Fibroblast of villous mesenchyme (primary cell): ENCODE measurements at places on chromosomes 13 and 19.
A peak's percentile ranks its signal among the peaks of the same experiment; 100 is the strongest.

- no peak for DNase-seq
Observed at GRCh38 chr19:51076631-51077213, 6.0 kb downstream of the KLK14 start.

DNA sequence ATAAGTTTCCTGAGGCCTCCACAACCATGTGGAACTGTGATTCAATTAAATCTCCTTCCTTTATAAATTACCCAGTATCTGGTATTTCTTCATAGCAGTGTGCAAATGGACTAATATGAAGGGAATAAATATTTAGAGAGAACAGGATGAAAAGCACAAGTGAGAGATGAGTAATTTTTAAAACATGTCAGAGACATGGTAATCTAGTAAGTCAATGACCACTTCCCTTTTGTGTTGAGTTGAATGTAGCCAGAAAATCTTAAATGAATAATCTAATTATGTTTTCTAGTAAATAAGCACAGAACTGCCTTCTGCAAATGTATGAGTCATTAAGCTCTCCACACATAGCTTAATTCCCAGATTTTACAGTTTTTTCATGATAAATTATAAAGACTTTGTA lies 524.1 kb upstream of the SLITRK5 start:
- peak; percentile 9 for DNase-seq

DNA sequence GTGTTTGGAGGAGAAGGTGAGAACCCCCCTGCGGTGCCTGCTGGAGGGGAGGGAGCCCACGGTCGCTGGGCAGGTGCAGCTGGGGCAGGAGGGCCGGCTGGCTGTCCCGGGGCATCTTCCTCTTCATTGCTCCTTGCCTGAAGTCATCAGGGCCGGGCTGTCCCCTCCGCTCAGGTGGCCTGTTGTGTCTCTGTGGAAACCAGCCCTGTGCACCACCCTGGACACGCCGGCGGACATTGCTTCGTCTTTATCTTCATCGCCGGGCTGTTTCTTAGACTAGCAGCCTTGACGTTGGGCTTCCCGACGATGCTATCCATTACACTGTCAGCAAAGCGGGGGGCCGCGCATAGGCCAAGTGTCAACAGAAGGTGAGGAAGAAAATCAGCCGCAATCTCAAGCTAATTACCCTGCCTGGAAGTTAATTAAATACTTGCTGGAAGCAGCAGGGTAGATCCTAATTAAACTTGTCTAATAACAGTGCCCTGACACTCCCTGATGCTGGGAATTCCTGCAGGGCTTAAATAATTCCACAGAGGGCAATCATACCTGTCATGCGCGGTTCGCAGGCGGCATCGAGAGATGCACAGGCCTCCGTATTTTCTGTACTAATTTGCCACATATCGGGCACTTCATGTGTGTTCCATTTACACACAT lies 111.4 kb upstream of the SOX1 start:
- DNase-seq = no peak

DNA sequence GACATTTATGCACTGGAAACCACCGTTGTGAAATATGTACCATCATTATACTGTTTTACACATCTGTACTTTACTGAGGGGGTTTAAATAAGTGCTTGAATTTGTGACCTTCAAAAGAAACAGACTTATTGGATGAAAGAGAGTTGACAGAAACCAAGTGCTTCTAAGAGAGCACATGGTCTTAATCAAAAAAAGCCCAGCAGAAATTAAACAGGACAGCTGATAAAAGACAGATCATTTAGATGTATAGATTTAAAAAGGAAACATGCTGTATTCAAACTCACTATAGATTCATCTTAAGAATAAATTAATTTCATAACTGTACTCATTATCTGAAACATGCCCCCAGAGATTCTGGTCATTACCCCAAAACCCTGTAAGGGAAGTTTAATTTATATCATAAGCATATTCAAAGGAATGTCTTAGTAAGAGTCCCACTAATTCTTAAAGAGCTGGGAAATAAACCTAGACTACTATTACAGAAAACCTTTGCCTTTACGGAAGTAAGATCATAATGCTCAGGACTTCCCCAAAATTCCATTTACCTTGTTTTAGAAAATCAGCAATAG lies 421.8 kb downstream of the DCT start:
- no peak for DNase-seq

- DNase-seq = no peak
Observed at GRCh38 chr13:20411638-20412342, 113.9 kb downstream of the CRYL1 start.

- DNase-seq = no peak
Observed at GRCh38 chr13:79429309-79429708, 23.3 kb upstream of the RBM26 start.

DNA sequence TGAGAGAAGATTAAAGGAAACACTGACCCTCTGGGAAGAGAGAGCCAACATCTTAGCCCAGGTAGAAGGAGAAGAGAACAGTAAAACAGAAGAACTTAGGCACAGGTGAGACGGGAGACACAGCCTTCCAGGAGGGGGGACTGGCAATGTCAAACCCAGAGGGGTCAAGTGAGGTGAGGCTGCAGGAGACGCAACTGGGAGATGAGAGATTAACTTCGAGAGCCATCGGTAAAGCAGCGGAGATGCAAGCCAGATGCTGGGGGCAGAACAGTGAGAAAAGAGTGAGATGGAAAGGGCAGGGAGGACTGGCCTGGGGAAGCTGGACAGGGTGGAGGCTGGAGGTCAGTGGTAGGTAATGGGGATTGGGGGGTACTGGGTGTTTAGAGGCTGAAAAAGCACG lies 5.2 kb downstream of the INSR start:
- no peak for DNase-seq

GRCh38 chr19:29516821-29517395 lies 8.9 kb upstream of the VSTM2B start:
- no peak for DNase-seq

- no peak for DNase-seq
Observed at GRCh38 chr13:20713751-20714150, 10.3 kb downstream of the IL17D start.

DNA sequence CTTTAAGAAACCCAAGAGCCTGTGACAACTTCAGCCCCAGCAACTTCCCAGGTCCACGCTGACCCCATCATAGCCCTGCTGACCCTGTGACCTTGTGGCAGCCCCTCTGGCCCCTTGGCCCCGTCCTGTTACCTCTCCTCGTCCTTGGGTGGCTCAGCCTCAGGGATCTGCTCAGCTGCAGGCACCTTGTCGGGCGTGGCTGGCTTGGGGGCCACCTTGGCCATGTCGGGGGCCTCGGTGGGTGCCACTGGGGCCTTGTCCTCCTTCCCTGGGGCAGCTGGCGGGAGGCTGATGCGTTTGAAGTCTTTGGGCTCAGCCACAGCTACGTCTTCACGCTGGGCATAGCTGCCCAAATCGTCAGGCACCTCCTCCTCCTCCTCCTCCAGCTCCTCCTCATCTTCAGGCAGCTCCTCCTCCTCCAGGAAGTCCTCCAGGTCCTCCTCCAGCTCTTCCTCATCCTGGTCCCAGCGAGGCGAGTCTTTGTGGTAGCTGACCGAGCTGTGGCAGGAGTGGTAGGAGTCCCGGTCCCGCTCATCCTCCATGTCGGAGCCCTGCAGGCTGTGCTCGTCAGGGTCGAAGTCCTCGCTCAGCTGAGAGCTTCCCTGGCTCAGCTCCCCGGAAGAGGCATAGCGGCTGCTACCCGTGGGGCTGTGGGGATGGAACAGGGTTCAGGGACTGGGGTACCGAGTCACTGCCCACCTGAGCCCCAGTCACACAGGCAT lies 32.2 kb downstream of the UNC13A start:
- DNase-seq = no peak

DNA sequence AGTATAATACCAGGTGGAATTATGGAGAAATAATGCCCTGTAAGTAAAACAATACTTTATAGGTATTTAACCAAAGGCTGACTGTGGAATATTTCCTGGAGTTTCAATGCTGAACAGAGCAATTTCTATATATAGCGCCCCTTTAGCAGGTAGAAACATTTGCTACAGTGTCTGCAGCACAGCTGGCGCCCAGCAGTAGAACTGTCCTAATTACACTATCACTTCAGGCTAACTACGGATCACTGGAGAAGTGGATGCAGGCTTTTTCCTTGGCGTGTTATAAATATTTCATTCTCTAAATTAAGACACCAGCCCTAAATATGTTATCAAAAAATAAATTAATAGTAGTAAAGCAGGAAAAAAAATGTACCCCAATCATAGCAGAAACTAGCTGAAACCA lies 3.1 kb downstream of the SHISA2 start:
- no peak for DNase-seq

DNA sequence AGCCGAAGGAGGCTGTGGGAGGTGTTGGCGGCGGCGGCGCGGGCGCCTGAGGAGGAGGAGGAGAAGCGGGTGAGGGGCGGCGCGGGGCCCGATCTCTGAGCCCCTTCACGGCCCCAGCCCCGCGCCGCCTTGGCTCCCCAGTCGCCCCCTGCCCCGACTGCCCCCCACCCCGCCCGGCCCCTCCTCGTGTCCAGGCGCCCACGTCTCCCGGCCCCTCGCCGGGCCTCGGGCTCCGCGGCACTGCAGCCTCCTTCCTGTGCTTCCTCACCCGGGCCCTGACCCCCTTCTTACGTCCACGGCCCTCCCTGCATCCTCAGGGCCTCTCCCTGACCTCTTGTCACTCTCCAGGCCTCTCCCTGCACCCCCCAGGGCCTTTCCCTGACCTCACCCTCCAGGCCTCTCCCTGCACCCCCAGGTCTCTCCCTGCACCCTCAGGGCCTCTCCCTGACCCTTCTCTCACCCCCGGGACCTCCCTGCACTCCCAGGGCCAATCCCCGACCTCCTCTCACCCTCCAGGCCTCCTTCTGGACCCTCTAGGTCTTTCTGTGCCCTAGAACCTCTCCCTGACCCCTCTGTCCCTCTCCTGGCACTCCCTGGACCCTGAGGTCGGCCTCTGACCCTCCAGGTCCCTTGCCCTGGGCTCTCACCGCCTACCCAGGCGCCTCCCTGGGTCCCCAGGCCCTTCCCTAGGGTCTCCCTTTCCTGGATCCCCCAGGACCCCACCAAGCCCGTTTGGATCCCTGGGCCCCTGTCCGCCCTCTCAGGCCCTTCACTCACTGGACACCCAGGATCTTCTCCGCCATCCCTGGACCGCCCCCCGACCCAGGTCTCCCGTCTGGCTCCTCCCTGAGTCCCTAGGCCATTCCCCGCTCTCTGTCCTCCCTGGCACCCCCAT lies 460 bp downstream of the KMT5C start:
- DNase-seq = no peak

- peak; percentile 81 for DNase-seq
Observed at GRCh38 chr19:7391218-7391670, 42.5 kb downstream of the ARHGEF18 start.

GRCh38 chr13:31115616-31116015 lies 46.1 kb downstream of the HSPH1 start:
- no peak for DNase-seq

DNA sequence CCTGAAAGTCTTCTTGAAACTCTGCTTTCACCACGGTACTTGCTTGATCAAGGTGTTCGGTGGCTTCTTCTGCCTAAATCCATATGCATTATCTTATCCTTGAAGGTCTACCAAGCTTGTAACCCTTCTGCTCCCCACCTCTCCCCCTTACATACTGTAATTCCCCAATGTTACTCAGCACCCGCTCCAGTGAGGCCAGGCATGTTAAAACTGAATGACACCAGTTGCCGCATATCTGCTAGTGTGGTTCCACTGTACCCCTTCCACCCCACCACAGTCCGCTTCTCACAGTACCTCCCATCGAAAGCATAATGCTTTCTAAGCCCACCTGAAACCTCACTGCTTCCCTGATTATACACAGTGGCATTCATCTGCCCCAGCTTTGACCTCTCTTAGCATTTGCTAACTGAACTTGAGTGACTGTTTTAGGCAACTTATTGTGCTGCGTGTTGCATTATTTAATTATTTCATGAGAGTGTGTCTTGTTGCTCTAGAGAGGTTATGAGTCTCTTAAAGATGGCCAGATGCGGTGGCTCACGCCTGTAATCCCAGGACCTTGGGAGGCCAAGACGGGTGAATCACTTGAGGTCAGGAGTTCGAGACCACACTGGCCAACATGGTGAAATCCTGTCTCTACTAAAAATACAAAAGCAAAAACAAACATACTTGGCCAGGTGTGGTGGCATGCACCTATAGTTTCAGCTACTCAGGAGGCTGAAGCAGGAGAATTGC lies 87.6 kb upstream of the MBNL2 start:
- DNase-seq = peak; percentile 47

DNA sequence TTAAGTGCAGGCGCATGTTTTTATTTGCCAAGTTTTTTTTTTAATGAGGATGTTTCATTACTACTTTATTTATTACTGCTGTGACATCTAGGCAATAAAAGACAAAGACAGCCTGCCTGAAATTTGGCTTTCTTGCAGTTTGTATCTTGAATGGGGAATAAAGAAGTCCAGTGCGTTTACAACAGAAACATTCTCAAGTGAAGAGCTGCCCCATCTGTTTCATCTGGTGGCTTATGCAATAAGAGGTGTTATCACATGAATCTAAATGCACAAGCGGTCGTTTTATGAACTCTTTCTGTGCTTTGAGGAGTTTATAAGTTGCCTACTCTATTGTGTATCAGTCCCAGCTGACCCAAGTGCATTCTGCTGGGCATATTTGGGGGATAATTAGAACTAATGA lies 12.6 kb upstream of the MAB21L1 start:
- DNase-seq = peak; percentile 75

- DNase-seq = no peak
Observed at GRCh38 chr19:45578861-45579260, 5.7 kb downstream of the OPA3 start.

- DNase-seq = no peak
Observed at GRCh38 chr19:23810496-23810895, 51.8 kb upstream of the ZNF681 start.

- no peak for DNase-seq
Observed at GRCh38 chr13:99813336-99814095, 158.1 kb downstream of the ZIC5 start.

- no peak for DNase-seq
Observed at GRCh38 chr19:55350620-55351315, 3.8 kb downstream of the COX6B2 start.

GRCh38 chr13:97107815-97108529 lies 113.7 kb upstream of the OXGR1 start:
- no peak for DNase-seq

- no peak for DNase-seq
Observed at GRCh38 chr13:95123726-95124125, 177.5 kb downstream of the ABCC4 start.

- DNase-seq = peak; percentile 47
Observed at GRCh38 chr19:33804021-33804799, 7.5 kb downstream of the KCTD15 start.

DNA sequence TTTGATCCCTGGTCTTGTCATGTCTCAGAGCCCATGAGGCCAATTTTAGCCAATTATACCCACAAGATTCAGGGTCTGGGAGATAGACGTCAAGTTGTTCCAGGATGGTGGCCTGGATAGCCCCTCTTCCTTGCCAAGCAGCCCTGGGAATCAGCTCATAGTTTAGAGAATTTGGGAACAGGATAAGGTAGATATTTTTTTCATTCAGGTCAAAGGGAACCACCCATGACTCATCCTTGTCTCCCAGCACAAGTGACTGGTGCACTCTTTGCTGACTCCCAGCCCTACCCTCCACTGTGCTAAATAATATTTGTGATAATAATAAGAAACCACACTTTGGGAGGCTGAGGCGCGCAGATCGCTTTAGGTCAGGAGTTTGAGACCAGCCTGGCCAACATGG lies 17.1 kb upstream of the S1PR4 start:
- peak; percentile 30 for DNase-seq

- no peak for DNase-seq
Observed at GRCh38 chr13:112444416-112445399, 68.6 kb downstream of the SPACA7 start.

GRCh38 chr13:73722120-73722519 lies 412.1 kb downstream of the KLF12 start:
- peak; percentile 18 for DNase-seq
